ENCODE measurements at places on chromosomes 3 and 15.

DNA sequence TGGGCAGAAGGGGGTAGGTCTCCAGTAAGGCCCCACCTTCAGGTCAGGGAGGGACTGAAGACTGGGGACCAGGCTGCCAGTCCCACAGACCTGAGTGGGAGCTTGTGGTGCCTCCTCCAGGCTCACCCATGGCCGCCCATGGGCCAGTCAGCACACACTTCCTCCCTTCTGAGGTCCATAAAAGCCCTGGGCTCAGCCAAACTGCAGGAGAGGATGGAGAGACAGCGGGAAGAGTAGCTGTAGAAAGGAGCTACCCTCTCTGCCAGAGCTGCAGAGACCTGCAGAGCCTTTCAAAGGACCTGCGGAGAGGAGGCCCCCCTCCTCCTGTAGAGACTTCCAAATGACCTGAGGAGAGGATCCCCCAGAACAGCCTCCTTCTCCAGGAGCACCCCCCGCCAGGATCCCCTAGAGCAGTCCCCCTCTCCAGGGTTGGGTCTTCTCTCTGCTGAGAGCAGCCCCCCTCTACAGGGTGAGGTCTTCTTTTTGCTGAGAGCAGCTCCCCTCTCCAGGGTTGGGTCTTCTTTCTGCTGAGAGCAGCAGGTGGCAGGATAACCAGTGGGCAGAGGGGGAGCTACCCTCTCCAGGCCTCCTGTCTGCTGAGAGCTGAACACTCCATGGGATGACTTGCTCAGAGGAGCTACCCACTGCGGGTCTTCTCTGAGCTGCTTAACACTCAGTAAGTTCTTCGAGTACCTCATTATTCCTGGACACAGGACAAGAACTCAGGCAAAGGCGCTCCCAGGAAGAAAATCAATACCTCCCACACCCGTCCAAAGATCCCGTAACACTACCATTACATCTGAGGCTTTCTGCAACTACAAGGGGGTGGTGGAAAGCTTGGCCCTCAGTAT is 5.0 kb upstream of the SKIC8 start:
- DNase-seq = no peak

DNA sequence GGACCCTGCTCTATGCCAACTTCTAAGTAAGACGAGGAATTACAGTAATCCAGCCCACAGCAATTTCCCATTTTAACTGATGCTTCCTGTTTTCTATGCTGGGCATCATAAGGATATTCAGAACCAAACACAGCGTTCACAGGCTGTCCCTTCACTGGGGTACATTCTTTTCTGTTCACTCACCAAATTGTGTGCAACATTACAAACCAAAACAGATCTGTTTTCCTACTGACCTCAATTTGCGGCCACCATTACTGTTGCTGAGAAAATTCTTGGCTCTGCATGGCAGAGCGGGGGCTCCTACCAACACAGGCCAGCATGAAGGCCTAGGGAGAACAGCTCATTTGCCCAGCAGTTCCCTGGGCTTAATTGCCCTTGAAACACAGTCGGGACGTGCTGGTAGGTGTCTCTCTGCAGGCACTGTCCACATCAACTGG is 76.5 kb downstream of the MYO1E start:
- no peak for DNase-seq

GRCh38 chr3:119310071-119310470 is 15.9 kb downstream of the ARHGAP31 start:
- DNase-seq = no peak

- no peak for DNase-seq
These were observed 6.3 kb upstream of the TMEM212 start for GRCh38 chr3:171836855-171837254.

GRCh38 chr15:56244811-56245576 is 1.3 kb upstream of the RFX7 start:
- peak; percentile 74 for DNase-seq

DNA sequence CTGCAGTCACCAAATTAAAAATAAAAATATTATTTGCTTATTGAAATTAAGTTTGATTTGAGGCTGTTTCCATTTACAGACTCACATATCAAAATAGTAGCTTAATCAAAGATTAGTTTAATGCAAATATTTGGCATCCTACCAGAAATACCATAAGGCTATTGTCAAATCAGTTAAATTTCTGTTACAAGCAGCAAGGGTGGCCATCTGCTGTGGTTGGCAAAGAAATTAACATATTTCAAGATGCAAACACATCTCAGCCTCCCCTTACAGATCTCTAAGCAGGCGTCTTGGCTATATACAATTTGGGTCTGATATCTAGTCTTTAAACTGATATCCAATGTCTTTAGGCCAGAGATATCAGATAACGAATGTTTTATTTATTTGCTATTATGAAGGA is 83.2 kb upstream of the NEDD4 start:
- DNase-seq = no peak

GRCh38 chr3:15295506-15295905 is 36.9 kb downstream of the SH3BP5 start:
- DNase-seq = no peak

GRCh38 chr3:65093641-65094040 is 405.8 kb upstream of the ADAMTS9 start:
- DNase-seq = no peak

DNA sequence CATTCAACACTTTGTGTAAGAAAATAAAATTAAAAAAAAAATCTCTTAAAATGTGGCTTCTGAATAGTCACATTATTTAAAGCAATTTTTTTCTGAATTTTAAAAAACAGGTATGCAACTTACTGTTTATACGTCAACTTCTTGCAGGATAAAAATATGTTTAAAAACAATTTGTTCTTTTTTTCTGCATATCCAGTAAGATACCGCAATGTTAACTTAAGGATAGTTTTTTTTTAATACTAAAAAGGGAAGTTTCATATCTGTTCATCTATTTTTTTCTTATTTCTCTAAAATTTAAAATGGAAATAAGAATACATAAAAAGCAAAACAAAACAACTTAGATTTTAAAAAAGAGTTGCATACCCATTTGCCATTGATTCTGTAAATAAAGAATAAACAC is 27.4 kb downstream of the GOLIM4 start:
- no peak for DNase-seq

DNA sequence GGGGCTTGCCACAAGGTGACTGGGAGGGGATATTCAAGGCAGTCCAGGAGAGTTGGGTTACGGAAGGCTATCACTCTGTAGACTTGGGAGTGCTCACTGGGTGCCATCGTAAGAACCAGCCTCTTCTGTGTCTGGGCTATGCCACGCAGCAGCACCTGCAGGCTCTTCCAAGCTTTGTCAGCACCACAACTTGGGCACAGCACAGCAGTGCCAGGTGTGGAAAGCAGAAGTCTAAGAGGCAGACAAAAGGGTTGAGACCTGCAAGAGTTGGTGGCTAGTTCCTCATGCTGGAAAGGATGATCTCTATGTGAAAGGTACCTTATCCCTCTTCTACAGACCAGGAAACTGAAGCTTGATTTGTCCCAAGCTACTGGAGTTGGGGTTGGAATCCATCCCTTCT is 15.8 kb downstream of the CX3CR1 start:
- DNase-seq = no peak

GRCh38 chr3:8968375-8968882 is 5.2 kb upstream of the RAD18 start:
- DNase-seq = no peak

GRCh38 chr3:158431829-158432228 is 139.2 kb upstream of the MLF1 start:
- no peak for DNase-seq

GRCh38 chr3:69986419-69986818 is 13.1 kb upstream of the SAMMSON start:
- DNase-seq = no peak

- DNase-seq = no peak
These were observed 18.1 kb upstream of the KPNA4 start for GRCh38 chr3:160583451-160583850.

- no peak for DNase-seq
These were observed 516.7 kb downstream of the MECOM start for GRCh38 chr3:169146866-169147237.

DNA sequence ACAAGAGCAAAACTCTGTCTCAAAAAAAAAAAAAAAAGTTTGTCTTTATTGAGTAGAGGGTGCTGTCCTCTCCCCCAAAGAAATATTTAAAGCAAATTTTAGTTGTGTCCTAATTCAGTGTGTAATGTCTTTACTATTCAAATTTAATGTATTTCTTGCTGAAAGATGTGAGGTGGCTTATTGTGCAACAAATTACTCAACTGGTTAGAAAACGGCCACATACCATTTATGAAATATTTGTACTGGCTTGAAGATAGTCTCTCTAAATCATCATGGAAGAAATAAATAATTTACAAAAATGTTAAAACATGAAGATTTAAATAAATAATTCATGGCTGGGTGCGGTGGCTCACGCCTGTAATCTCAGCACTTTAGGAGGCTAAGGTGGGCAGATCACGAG is 63.0 kb downstream of the SLTM start:
- no peak for DNase-seq

- no peak for DNase-seq
These were observed 87.3 kb upstream of the RNF7 start for GRCh38 chr3:141650783-141651182.

- no peak for DNase-seq
These were observed 11.2 kb downstream of the LRIG1 start for GRCh38 chr3:66489581-66489980.

DNA sequence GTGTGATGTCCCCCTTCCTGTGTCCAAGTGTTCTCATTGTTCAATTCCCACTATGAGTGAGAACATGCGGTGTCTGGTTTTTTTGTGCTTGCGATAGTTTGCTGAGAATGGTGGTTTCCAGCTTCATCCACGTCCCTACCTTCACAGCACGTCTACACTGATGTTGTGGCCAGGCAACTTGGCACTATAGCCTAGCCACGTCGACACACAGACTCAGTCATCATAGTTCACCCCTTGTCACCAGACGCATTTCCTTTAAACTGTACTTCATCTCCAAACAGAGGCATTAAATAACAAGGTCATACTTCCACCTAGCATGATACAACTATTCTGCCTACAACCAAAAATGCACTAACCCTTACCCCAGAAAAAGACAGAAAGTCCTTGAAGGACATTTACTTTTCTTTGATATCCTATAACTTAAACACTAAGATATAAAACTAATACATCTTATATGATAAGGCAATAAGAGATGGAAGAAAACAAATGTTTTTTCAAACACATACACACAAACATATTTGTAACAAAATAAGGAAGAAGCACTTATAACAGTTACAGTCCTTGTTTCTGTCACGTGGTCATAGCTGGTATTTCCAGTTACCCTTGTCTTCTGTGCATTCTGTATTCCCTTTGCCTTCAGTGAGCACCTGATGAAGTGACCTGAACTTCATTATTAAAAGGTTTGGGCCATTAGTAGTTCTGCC is 121.4 kb downstream of the KLF13 start:
- DNase-seq = no peak

GRCh38 chr15:67167091-67167490 is 87.4 kb downstream of the AAGAB start:
- no peak for DNase-seq

- no peak for DNase-seq
These were observed 84.2 kb upstream of the TBL1XR1 start for GRCh38 chr3:177281292-177282118.

GRCh38 chr15:101398247-101398646 is 91.3 kb downstream of the PCSK6 start:
- DNase-seq = peak; percentile 43

DNA sequence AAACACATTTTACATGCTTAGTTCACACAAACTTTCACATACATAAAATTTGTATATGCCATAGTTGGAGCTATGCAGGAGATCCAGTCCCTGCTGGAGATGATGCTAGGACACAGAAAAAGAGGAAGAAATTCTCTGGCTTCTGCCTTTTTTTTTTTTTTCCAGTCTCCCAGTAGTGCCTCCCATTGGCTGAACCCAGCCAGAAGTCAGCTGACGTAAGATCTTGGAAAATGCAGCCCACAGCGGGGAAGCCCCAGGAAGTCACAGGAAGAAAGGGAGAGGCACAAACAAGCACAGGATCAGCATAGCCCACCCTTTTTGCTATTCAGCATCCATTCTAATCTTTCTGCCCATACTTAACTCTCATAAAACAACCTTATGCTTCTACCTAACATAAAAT is 38.5 kb downstream of the SCN11A start:
- no peak for DNase-seq

- DNase-seq = no peak
These were observed 238.2 kb upstream of the NAALADL2 start for GRCh38 chr3:174620855-174621472.

DNA sequence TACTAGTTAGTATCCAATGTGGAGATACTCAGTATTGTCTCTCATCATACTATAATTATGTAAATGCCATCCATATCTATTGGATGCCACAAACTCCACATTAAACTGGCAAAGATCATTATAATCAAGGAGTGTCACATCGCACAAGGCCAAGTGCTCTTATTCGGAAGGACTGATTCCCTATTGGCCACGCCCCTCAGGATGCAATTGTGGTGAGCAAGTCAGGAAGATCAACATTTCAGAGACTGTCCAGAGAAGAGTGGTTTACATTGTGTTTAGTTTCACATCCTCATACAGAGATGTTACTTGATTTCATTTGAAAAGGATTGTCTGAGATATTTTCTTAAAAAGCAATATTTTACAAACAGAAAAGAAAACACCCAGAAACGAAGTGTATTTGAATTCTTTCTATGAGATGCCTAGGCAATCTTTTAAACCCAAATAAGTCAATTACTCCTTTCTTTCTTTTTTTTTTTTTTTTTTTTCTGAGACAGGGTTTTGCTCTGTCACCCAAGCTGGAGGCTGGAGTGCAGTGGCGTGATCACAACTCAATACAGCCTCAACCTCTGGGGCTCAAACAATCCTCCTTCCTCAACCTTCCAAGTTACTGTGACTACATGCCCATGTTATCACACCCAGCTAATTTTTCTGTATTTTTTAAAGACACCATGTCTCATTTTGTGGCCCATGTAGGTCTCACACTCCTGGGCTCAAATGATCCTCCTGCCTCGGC is 369.1 kb downstream of the RBMS3 start:
- no peak for DNase-seq

GRCh38 chr3:130838898-130839600 is 54.8 kb upstream of the ATP2C1 start:
- no peak for DNase-seq

DNA sequence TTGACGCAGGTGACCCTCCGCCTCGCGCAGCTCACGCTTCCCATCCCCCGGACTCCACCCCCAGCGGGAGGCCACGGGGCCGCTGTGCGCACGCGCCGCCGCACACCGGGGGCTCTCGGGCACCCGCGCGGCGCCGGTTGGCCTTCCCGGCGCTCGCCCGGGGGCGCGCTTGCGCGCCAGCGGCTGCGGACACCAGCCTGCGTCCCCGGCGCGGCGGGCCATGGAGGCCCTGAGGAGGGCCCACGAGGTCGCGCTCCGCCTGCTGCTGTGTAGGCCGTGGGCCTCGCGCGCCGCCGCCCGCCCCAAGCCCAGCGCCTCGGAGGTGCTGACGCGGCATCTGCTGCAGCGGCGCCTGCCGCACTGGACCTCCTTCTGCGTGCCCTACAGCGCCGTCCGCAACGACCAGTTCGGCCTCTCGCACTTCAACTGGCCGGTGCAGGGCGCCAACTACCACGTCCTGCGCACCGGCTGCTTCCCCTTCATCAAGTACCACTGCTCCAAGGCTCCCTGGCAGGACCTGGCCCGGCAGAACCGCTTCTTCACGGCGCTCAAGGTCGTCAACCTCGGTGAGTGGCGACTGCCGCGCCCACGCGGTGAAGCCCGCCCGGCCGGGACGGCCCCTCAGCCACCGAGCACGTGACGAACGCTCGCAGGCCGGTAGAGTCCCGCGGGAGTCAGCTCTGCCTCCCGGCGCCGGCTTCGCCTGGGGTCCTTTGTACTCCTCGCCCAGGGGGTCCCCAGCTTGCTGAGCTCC is at the start of gene C15orf61:
C15orf61 (plus strand) TSS at position 103 of the 754 bp plus-strand sequence; CDS start at position 221, 118 bp downstream.
- DNase-seq = peak; percentile 93

GRCh38 chr3:4979428-4980228 is at the start of gene BHLHE40:
Gene BHLHE40, plus strand, starts transcription at chr3:4979437. Its CDS starts 282 bp downstream, at chr3:4979719.
- peak; percentile 91 for DNase-seq
